ENCODE measurements at places on chromosomes 16 and 17.

DNA sequence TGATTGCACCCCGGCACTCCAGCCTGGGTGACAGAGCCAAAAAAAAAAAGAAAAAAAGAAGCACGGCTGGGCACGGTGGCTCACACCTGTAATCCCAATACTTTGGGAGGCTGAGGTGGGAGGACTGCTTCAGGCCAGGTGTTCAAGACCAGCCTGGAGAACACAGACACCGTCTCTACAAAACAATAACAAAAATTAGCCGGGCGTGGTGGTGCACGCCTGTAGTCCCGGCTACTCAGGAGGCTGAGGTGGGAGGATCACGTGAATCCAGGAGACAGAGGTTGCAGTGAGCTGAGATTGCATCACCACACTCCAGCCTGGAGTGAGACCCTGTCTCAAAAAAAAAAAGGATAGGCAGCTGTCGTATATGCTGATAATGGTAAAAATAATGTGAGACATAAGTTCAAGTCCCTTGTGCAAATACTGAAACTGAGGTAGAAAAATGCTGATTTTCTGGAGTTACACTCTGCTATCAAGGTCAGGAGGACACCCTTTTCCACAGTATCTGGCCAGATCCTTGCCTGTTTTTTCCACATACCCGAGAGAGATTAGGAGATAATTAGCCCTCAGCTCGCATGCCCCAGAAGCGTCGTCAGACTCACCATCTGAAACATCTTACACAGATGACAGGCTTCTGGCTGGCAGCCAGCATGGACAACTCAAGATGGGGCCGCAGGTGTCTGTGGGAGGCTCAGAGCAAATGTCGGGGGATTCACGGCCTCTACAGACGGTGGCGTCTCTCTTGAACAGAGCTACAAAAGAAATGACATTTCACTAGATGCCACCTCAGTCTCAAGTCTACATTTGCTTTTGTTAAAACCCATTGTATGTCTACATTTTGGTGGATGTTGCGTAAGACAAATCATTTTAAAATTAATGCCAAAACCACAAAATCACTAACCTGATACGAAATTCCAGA, 36.8 kb downstream of the WDR45B start:
- DNase-seq, result no peak

DNA sequence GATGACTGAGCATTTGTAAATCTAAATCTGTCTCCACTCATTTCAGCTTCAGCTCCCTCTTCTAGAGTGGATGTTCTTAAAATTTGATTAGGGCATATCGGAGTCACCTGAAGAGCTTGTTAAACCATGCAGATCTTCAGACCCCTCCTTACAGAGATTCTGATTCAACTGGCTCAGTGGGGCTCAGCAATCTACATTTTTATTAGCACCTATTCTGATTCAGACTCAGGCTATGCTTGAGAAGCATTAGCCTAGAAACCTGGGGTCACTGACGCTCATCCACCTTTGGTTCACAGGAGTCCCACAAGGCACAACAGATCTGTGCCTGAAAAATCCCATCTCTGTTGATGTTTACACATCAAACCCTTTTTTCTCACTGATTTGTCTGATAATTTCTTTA, 365.6 kb downstream of the GRIN2A start:
- no peak for DNase-seq

DNA sequence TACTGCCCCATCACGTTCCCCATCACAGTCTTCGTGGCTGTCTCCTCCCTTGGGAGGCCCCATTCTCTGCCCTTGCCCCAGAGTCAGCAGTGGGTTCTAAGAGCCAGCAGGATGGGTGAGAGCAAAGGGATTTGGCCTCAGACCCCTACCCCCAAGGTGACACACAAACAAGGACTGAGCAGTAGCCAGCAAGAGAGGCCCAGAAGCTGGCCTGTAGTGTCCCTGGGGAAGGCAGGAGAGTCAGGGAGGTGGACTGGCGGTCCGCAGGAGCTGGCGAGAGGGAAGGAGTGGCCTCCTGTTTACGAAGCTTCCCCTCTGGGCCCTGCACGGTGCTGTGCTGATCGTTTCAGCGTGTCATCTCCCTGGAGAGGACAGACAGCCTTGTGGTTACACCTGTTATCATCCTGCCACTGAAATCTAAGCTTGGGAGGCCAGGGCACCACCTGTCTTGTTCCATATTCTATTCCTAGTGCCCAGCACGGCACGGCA, 8.4 kb downstream of the WDR81 start:
- DNase-seq, result no peak

- no peak for DNase-seq
Measured at GRCh38 chr17:40551091-40551878, 14.0 kb downstream of the CCR7 start.

GRCh38 chr16:85759631-85760419, 8.9 kb upstream of the C16orf74 start:
- DNase-seq, result no peak

DNA sequence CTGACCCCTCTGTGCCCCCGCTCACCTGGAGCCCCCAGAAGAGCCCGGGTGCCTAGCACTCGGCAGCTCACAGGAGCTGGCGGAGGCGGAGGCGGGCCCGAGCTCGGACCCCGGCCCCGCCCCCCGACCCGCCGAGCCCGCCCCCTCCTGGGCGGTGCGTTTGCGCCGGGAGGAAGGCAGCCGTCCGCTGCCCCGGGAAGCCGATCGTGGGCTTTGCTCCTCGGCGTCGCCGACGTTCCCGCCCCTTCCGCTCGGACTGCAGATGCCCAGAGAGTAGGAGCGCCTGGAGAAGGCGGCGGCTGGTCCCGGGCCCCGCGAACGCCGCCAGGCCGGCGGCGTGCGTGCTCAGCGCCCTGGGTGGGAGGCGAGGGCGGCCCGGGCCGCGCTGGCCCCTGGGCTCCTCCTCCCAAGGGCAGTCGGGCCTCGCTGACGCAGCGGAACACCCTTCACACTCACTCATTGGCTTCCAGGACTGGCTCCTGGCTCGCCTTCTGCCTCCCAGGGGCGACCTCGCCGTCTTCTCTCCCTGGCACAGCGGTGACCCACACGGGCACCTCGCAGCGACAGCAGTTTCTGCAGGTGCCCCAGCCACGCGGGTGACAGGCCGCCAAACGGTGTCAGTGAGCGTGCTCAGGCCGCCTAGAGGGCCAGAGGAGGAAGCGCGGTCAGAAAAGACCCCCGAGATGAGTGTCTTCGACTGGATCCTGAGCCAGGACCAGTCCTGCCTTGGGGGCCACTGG, at the start of gene PLSCR3:
Gene PLSCR3, minus strand, starts transcription at position 74 of the 740 bp plus-strand sequence. CDS start 415 bp downstream, outside the sequence.
- DNase-seq, result peak; percentile 72

GRCh38 chr16:19913340-19913645, 28.6 kb upstream of the GPRC5B start:
- DNase-seq, result no peak

GRCh38 chr17:76512366-76513305, 11.4 kb upstream of the RHBDF2 start:
- DNase-seq, result no peak

- DNase-seq, result no peak
Measured at GRCh38 chr16:11499295-11500089, 87.2 kb downstream of the LITAF start.

GRCh38 chr17:59372138-59372751, 40.8 kb downstream of the YPEL2 start:
- no peak for DNase-seq

GRCh38 chr17:75342996-75343395, 53.8 kb upstream of the SLC25A19 start:
- DNase-seq, result no peak

GRCh38 chr17:77346765-77347164, 206.0 kb downstream of the SEC14L1 start:
- DNase-seq, result no peak

- no peak for DNase-seq
Measured at GRCh38 chr16:9061358-9061813, 30.1 kb upstream of the HAPSTR1 start.

DNA sequence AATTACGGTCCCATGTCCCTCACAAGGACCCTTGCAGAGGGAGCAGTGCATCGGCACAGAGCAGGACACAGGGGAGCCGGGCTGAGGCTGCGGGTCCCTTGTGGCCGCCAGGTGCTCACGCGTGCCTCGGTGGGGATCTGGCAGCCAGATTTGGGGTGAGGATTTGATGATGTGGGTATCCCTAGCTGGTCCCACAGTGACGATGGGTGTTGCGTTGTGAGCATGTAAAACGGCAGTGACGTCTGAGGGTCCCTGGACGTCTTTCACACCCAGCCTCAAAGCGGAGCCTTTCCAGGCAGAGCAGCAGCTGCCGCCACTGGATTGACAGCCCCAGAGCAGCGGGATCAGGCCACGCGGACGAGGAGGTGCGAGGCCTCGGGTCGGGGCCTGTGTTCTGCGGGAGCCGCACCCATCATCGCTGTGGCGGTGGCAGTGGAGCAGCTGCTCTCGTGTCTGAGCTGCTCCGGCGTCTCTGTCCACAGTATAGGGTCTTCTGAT, 54.6 kb downstream of the WDR45B start:
- no peak for DNase-seq

DNA sequence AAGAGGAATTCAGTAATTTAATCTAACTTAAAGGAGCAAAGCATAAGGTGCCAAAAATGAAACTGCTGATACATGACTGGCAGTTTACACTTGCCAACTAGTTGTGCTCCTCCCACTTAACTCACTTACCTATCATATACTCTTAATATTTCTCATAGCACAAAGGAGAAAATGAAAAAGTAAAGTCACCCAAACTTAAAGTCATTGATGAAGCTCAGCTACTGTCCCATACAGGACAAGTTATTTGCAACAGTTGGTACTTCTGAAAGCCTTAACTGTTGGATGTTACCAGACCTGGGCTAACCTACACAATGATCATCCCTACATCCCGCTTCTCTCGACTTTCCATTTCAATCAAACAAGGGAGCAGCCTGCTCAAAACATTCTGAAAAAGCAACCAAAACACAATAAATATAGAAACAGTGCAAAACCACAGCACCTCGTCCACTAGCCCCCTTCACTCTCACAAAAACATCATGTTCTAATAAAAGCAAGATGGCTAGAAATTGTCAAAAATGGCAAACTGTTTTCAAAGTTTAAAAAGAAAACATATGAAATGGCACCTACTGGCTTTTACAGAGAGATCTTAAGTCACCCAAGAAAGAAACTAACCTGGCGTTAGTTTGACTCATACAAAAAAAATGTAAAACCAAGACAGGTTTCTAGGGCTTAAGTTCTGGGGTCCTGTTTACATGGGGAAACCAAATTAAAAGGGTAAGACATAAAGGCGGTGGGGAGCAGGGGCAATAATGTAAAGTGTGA, 868 bp downstream of the MED13 start:
- no peak for DNase-seq

GRCh38 chr17:81510785-81511553, 1.6 kb downstream of the ACTG1 start:
- peak; percentile 42 for DNase-seq

DNA sequence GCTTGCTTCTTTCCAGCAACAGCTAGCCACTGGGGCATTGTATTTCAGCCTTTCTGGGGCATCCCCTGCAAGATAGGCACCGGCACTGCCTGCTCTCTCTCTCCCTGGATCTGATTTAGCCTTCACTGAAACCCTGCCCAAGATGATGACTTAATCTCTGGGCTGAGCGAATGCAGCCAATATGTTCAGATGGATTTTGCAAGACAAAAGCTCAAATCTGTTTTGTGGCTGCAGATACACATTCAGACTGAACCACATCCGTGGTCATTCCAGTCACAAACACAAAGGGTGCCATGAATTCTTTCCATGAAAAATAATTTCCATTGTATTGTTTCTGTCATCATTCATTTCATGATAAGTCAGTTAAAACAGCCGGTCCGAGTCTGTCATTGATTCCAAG, 24.2 kb downstream of the SOST start:
- DNase-seq, result no peak

DNA sequence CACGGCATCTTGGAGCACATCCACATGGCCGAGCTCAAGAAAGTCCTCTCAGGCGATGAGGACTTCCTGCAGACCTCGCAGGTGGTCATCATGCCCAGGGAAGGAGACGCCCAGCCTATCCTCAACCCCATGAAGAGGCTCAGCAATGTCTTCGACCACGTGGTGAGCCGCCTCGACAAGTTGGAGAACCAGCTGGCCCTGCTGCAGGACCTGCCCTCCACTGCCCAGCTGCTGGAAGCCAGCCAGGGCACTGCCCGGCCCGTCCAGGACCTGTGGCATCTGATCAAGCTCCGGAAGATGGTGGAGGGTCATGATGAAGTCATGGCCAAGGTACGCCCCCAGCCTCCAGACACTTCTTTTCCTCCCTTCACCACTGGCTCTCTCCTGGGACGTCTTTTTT, 440 bp downstream of the C16orf96 start:
- DNase-seq, result no peak

DNA sequence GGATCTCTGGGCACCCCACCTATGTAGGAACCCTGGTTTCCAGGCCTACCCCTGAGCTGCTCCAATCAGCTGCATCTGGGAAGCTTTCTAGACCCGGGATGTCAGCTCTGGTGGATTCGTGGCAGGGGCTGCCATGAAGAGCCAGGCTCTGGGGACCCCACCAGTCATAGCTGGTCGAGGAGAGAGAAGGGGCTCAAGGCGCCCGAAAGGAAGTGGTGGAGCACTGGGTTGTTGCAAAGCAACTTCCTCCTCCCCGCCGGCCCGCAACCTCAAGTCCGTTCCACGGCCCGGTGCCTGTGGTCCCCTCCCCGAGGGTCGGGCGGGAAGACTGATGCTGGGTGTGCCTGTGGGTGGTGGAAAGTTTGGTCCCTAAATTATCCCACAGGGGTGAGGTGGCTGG, 10.2 kb downstream of the TBKBP1 start:
- DNase-seq, result no peak

DNA sequence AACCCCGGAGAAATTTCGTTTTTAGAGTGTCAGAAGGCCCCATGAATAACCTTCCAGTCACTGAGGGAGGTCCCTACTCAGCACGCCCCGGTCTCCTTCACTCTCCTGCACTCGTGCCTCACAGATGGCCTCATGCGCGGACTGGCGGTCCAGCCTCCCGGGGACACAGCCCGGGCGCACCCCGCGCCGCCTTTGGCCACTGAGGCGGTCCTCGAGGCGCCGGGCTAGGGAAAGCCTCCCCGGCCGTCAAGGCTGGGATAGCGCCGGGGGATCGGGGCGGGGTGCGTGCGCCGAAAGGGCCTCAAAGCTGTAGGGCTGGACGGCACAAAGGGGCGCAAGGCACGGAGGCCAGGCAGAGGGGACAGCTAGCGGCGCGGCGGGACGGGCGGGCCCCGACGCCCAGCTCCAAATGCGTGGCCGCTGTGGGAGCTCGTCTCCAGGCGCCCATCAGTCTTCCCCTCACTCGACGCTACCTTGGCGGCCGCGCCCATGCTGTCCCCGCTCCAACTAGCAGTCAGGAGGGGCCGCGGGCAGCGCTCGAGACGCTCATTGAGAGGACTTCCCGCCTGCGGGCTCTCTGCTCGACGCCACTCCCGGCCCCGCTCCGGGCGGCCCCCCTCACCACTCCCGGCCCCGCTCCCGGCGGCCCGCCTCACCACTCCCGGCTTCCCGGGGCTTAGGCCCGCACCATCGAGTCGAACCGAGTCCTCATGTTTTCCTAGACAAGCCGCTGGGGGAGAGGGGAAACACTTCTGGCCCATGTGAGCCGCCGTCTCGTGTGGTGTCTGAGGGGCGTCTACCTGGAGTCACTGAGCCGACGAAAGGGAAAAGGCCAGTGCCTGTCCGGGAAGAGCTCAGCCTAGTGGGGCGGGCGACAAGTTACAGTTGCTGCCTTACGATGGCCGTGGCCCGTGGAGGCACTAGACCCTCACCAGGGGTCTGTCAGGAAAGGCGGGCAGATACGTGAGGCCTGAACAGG, at the start of gene USP6:
Gene USP6, plus strand, starts transcription at position 360 of the 979 bp plus-strand sequence. CDS start 14,336 bp downstream, outside the sequence.
- DNase-seq, result no peak
